Stimulated activated CD4-positive, alpha-beta T cell treated with anti-CD3 and anti-CD28 coated beads, Interleukin-15, amount 100 ng/mL, for 48 hours (primary cell): ENCODE measurements at places on chromosomes 5 and 9.
A peak's percentile ranks its signal among the peaks of the same experiment; 100 is the strongest.

GRCh38 chr5:72523960-72524582 lies 16.9 kb upstream of the ZNF366 start:
- DNase-seq: no peak

DNA sequence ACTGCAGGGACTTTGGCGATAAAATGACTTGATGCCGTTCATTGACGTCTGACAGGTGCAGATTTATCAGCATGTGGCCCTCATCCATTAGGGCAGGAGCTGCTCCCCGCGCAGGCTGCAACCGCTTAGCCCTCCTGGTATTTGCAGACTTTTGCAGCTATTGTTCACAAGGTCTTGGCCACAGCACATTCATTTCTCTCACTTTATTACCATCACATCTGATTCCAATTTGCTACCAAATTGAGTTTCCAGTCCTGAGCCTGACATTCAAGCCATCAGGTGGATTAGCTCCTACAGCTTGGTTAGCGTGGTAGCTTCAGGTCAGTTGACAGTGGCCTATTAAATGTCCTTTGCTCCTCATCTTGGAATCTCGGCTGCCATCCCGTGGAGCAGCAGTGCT lies 299.2 kb downstream of the CD180 start:
- DNase-seq: no peak

- DNase-seq: no peak
Observed at GRCh38 chr9:89342948-89343347, 24.6 kb downstream of the SECISBP2 start.

GRCh38 chr9:38181232-38181631 lies 112.2 kb upstream of the SHB start:
- DNase-seq: no peak

DNA sequence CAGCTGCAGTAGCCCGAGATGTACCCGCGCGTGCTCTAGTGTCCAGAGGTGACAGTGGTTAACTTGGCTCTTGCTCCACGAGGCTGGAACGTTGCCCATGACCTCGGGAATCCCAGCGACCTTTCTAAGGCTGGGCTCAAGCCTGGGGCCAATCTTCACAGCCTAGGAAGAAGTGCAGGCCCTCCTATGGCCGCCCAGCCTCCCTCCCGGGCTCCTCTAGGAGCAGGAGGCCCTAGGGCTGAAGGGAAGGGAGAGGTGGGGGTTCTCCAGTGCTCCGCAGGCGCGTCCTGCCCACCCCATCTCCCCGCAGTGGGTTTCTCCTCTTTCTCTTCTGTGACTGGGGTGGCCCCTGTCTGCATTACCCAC lies 13.3 kb downstream of the NR2F1 start:
- DNase-seq: no peak

- DNase-seq: no peak
Observed at GRCh38 chr5:136276087-136276486, 83.1 kb upstream of the SMIM32 start.

DNA sequence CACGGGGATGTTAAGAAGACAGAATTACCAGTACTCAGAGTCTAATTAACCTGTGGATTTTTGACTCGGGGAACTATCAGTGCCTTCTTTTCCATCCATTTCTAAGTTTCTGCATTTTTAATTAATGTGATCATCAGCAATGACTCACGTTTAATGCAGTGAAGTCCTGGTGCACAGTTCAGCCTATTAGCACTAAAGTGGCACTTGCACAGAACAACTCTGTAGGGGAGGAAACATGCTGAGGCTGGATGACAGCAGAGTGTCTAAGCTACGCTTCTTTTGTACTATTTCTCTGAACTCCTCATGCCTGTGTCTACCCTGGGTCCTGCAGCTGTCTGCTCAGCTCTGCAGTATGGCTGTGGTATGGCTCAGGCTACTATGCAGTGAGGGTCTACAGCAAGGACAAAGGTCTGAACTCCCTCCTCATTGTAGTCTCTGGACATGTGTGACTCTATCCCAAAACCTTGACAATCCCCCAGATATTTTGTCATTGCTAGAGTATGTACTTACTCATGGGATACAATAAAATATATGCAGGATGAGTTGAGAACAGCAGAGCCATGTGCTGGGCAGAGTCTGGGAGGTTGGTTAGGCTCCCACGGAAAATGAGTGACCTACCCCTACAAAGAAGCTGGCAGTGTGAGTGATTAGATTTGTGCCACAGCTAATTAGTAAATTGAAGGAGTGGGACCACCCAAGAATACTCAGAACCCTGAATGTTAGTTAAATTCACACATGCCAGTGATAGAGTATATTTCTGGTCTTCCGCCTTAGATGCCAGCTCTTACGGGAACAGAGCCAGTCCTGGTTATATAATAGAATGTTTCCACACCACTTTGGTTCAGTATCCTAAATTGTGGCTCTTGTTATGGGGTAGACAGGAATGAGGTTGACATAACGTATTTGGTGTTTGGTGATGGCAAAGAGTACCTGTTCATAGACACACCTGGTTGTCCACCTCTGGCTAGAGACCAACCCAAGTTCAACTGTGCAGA lies 148.0 kb downstream of the GHR start:
- no peak for DNase-seq

DNA sequence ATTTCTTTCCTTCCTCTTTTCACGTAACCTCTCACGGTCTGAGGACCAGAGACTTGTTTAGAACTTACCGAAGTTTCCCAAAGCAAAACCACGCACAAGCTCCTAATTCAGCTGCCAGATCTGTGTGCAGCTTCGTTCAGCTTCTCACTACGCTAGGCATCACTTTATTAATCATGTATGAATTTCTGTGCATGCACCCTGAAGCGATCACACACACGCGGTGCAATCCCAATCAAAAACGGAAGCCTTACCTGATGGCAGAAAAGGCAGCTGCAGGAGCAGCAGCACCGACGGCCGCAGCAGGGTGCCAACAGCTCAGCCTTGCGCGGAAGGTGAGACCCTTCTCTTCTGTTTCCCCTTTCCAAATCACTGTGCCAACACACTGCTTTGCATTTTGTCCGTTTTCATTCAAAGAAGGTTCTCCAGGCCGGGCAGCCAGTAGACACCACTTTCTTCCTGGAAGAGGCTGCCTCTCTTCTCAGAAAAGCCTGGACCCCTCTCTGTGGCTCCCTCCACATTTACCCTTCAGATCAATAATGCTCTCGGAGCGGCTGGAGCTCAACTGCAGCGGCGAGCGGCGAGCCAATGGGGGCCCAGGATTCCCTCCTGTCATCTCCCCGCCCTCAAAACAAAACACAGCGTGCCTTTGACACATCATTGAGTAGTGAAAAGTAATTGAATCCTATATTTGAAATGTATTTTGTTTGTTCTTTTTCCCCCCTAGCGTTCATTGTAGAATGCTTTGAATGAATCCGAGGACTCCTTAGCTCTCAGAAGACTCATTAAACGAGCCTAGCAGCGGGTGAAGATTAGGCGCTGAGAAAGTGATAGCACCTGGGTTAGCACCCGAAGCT lies at the start of gene CDH12:
TSS of gene CDH12 (minus strand) at position 538 of the 854 bp plus-strand sequence.
- no peak for DNase-seq

GRCh38 chr9:94699715-94700373 lies 26.7 kb upstream of the AOPEP start:
- no peak for DNase-seq

DNA sequence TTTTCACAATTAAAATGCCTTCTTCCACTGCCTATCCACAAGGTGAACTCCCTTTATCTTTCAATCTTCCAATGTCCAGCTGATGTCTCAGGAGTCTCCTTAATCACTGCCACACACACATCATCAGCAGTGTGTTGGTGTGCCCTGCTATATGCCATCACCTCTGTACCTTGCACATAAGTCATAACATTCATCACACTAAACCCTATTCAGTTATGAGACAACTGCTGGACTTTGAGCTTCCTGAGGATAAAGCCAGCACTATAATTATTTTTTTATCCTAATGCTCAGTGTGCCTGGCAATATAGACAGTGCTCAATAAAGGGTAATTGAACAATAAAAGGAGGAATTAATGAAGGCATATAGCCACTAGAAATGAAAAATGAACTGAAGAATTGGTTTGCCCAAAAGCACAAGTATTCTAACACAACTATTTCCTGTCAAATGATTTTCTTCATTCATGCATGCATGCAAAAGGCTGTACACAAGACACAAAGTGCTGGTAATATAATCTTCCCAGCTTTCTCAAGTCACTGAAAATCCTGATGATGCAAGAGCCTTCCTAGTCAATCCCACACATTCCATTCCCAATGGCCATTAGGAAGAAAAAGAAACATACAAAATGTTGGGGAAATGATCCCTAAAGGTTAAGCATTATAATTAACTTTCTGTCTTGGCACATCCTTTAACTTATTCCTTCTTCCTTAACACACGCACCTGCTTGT lies 32.4 kb downstream of the LPAR1 start:
- DNase-seq: no peak

- DNase-seq: no peak
Observed at GRCh38 chr5:140262221-140262620, 40.7 kb downstream of the PFDN1 start.

DNA sequence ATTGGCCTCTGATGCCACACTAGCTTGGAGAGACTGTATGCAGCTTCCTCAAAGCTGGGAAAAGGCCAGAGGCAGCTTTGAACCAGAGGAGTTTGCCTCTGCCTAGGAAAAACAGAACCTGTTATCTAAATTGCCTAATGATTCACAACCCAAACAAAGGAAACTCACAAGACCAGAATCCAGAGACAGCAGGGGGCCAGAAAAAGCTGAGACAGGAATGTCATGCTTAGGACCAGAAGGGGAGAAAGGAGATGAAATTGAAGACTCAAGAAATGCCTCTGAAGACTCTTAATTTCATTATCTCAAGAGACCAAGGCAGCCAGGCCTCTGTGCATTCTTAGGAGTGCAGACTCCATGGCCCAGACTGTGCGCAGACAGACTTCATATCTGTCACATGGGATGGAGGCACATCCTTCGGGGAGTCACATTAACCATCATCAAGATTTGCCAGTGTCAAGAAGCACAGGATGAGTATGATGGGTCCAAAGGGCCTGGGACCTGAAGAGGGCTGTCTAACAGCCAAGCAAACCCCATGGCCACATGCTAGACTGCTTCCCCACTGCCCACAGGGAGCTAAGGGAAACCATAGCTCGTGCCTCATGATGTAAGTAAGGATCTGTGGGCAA lies 57.3 kb downstream of the ARSB start:
- no peak for DNase-seq

GRCh38 chr9:98009936-98010335 lies 26.8 kb downstream of the ANP32B start:
- DNase-seq: no peak

DNA sequence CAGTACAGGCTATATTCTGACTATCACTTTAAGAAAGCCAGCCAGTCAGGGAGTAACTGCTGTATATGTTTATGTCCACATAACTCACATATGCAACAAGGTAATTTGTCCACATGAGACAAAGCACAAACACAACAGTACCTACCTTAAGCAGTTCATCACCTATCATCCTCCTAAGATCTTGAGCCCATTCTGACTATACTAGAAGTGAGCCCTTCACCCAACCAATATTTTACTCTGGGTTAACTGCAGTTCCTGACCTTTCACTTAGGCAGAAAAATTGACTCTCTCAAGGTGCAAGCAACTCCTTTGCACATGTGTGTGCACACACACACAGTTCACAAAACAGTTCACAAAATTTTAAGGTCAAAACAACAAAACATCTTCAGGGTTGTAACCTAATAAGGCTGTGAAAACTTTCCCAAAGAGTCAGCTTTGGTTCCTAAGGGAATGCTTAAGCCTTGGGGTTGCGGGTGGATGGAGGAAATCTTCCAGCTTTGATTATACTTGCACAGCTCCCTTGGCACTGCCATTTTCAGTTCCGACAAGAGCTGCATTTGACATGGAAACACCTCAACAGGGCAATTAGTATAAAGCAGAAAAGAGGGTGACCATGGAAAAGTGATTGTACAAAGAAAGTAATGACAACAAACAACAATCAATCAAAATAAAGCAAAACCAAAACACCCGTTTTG lies 215.3 kb downstream of the NFIB start:
- DNase-seq: no peak

DNA sequence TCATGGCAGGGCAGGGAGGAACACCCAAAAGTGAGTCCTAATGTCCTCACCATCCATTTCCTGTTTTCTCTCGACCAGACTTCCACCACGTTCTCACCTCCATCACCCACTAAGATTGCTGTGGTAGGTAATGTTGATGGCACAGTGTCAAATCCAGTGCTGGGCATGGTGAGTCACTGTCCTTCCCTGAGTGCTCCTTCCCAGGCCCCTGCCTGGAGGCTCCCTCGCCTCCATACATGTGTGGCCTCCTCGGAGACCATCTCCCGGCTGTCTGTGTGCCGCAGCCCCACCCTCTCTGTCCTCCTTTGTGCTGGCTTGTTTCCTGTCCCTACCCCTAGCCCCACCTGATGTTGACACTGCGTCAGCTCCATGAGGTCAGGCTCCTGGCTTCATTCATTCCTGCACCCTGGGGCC lies 177.5 kb downstream of the SYK start:
- no peak for DNase-seq

- DNase-seq: no peak
Observed at GRCh38 chr5:15516486-15516885, 16.5 kb downstream of the FBXL7 start.

DNA sequence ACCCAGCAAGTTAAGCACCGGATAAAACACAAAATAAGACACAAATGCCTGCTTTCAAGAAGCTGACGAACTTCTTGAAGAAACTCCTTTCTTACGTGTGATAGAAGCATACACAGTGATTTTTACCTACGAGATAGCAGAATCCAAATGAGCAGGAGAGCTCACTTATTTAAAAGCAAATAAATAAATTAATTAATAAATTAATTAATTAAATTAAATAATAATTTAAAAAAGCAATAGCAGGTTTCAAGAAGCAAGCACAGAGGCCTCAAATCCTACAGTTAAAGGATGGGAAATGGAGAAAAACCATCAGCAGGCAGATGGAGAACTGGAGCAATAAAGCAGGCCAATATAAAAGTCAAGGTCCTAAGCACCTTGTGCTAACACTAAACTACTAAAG lies 17.3 kb downstream of the LEAP2 start:
- DNase-seq: no peak

GRCh38 chr9:84759300-84759750 lies 89.8 kb downstream of the NTRK2 start:
- DNase-seq: peak; percentile 14
